Smooth muscle cell of the brain vasculature (primary cell): ENCODE measurements at places on chromosomes 1 and 21.

GRCh38 chr21:14617040-14617393 is 70.9 kb upstream of the SAMSN1 start:
- DNase-seq, result no peak

- no peak for DNase-seq
These were observed 388.7 kb downstream of the USH2A start for GRCh38 chr1:216034506-216034905.

DNA sequence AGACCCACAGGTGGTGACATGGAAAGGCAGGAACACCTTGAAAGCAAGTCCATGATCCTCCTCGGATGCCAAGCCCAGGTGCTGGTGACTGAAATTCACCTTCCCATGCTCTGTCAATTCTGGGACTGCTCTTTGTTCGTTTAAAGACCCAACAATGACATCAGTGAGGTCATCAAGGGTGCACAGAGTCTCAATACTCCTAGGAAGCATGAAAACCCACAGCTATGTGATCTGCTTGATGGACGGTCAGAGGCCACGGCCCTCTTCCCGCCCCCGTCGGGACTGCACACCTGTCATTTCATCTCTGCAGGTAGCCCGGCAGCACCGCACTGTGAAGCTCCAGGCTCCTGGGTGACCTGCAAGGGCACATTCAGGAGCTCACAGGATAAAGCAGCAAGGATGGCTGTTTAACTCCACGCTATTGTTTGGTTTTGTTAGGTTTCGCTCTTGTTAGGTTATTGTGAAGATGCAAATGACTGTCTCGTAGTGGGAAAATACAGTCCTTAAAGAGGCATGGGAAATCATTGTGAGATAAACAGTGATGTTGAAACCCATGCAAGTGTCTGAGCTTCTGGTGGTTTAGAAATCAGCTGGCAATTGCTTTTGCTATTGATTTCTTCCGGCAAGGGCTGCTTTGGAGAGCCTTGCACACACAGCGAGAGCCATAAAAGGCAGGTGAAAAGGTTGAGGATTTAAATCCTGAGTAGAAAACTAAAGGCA is 124.8 kb upstream of the AJAP1 start:
- no peak for DNase-seq

DNA sequence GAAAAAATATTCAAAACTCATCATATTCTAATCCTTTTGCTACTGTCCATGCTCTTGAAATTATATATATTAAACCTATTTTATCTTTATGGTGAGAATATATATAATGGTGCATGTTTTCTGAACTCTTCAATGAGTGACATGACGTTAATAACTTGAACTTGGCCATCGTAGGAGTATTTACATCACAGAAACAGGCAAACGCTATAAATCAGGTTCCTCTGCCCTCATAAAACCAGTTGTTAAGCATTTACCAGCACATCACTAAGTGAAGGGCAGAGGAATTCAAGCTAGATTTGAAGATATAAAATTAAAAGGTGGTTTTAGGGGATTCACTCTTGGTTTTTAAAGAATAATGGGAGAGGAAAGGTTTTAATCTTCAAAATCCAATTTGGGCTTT is 20.5 kb downstream of the NID1 start:
- DNase-seq, result no peak
